Activated CD8-positive, alpha-beta T cell treated with anti-CD3 and anti-CD28 coated beads, Interleukin-2, amount 10 ng/mL, durations not matched to agents 7 days and 5 days (primary cell): ENCODE measurements at places on chromosomes 2 and 18.

GRCh38 chr2:90645-91312 lies 44.5 kb upstream of the FAM110C start:
- no peak for DNase-seq

- DNase-seq = no peak
Measured at GRCh38 chr18:38009320-38009719, 443.7 kb upstream of the CELF4 start.

DNA sequence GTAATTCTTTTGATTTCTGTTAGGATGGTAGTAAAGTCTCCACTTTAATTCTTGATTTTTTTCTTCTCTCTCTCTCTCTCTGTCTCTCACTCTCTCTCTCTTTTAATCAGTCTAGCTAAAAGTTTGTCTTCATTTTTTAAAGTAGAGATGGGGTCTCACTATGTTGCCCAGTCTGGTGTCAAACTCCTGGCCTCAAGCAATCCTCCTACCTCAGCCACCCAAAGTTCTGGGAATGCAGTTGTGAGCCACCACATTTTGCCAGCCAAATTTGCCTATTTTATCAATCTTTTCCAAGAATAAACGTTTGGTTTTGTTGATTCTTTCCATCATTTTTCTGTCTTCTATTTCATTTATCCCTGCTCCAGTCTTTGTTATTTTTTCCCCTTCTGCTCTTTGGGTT lies 23.9 kb upstream of the ACOXL start:
- DNase-seq = no peak

DNA sequence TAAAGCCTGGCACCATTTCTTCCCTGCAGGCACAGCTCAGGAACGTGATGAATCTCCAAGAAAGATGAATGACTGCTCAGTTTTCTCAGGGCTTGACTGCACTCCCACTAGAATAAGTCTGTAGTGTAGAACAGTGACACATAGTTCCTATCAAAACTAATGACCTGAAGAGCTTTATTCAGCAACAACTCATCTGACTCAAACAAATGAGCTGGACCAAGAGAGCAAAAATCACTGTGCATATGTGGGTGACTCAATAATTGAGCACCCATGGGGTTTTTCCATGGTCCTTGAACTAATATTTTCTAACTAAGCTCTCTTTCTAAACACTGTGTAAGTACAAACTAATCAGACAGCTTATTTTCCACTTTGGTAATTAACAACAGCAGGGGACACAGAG lies 61.1 kb upstream of the XDH start:
- DNase-seq = no peak

DNA sequence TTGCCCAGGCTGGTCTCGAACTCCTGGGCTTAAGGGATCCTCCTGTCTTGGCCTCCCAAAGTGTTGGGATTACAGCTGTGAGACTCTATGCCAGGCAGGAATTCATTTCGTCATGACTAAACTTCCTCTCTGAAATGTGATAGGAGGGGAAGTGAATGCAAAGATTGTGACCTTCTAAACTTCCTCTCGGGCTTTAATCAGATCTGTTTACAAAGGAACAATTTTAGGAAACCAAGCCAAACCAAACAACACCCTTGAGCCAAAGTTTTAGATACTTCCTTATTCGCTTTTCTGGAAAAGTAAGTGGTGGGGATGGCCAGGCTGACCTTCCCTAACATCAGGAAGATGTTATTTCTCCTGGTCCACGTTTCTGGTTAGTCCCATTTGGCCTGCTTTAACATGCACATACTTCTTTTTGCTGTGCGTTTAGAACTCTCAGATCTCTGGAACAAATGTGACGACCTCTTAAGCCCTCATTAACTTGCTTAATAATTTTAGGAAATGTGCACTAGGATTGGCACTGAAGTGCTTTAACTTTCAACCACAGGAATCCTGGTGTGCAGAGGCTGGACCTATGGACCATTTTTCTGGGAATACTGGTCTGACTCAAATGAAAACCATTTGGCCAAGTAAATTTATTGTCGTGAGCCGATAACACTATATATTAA lies 33.2 kb upstream of the YES1 start:
- DNase-seq = no peak

- no peak for DNase-seq
Measured at GRCh38 chr18:62812876-62813275, 97.5 kb downstream of the PHLPP1 start.

GRCh38 chr2:113698892-113699447 lies 57.5 kb downstream of the SLC35F5 start:
- no peak for DNase-seq

DNA sequence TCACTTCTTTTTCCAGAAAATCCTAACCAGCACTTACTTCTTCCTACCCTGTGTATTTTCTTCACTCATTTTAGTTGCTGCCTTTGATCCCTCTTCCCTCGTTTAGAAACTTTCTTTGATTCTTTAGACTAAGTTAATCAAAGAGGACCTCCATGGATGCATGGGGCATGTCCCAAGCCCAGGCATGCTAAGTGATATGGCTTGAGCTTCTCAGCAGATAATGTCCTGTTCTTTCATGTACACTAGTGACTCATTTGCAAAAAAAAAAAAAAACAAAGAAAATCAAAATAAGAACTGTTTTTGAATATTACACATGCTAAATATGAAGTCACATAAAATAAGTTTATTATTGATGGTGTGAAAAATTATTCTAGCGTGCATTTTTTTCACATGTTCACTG lies 800.9 kb downstream of the SATB2 start:
- DNase-seq = no peak

DNA sequence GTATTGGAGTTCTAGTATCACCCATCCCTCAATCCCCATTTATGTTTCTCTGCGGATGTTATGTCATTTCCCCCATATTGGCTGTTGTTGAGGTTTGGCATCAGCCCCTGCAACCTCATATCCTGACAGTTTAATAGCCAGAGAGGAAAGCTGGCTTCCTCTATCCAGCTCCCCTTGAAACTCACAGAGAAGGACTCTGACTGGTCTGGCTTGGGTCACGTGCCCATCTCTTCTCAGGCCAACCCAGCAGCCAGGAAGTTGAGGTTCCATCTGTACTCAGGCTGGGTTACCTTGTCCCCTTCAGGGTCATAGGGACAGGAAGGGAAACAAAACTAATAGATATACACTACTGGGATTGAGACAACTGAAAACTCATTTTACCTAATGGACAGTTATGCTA lies 148.0 kb upstream of the SLC14A2 start:
- DNase-seq = no peak

- no peak for DNase-seq
Measured at GRCh38 chr18:34494359-34494696, 215.8 kb upstream of the DTNA start.

GRCh38 chr2:223001797-223002175 lies 50.2 kb upstream of the KCNE4 start:
- no peak for DNase-seq

DNA sequence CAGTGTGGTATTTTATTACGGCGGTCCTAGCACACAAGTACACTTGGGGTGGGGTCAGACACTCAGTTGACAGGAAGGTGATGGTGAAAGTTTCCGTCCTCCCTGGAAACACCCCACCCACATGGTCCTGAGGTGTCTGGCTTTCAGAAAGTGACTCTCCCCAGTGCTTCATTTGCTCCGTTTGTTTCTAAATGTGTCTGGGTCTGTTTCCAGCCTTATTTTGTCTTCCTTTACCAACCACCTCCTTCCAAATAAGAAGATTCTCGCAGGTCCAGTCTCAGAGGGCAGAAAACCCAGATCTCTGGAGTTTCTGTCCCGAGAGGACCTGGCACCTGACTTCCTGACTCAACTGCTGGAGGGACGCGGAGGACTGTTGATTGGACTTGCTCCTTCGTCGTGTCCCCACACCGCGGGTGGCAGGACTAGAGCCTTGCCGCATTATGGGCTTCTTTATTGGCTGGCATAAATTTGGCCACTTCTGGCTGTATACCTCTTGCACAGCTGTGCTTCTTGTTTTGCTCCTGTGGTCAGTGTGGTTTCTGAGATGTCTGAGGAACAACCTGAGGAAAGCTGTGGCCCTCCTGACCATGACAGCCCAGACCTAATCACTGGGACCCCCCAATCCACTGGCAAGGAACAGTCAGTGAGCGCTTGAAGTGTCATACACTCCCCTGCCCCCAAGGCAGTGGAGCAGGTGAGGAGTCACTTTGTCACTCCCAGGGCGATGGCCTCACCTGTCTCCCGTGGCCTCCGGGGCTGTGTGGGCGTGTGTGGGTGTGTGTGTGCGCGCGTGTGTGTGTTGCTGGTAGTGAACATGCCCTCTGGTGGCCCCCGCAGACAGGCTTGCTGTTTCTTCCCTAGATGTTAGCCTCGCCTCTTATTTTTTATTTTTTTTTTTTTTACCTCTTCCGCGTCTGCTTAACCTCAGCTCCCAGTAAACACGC lies 45.6 kb downstream of the MEX3C start:
- peak; percentile 72 for DNase-seq

DNA sequence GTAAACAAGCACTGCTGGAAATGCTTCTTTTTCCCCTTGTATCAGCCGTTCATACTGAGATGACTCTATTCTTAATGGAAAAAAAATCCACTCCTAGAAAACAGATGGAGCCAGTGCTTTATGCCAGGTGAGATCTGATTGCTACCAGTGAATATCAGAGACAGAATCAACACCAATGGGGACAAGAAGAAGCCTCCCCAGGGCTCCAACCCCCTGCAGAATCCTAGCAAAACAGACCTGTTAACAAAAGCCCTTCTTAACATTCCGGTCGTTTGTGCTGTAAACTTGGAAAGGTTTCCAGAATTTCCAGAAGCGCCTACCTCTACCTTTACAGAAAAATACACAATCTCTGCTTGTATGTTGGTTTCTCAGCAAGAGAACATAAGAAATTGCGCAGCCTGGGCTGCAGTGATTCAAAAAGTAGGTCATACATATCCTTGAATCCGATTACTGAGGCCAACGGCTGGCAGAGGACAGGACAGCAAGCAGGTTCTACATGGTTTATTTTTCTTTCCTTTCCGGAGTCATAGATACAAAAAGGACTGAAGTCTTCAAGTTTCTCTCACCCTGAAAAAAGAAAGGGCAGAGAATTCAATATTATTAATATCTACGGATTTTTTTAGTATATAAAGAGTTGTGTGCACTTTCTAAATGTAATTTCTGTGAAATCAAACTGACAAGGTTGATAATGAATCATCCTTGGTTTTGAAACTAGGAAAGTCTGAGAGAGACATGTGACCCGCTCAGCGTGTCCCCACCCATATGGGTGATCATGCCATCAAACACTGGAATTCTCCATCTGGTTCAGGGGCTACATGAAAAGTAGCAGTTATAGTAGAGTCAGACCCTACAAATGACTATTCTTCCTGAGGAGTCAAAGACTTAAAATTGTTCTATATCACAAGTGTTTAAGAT lies 266.7 kb upstream of the MGAT5 start:
- no peak for DNase-seq

DNA sequence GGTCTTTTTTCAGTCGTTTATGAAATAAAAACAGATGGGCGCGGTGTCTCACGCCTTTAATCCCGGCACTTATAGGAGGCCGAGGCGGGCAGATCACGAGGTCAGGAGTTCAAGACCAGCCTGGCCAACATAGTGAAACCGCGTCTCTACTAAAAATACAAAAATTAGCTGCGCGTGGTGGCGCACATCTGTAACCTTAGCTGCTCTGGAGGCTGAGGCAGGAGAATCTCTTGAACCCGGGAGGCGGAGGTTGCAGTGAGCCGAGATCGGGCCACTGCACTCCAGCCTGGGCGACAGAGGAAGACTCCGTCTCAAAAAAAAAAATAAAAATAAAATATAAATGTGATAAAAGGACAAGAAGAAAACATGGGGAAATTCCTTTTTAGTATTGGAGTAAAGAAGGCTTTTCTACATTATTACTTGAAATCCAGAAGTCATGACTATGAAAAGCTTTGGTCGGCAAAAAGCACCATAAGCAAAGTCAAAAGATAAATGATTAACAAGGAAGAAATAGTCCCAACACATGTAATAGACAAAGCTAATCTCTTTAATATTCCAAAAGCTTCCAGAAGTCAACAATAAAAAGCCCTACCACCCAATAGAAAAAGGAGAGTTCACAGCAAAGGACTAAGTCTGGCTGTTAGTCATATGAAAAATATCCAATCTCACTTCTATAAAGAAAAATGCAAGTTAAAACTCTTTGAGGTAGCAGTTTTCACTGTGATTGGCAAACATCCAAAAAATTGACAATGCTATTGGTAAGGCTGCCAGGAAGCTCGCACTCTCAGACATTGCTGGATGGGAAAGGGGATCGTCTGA lies 1.4 kb upstream of the FAM168B start:
- no peak for DNase-seq

GRCh38 chr2:29810956-29811355 lies 110.4 kb downstream of the ALK start:
- DNase-seq = no peak

DNA sequence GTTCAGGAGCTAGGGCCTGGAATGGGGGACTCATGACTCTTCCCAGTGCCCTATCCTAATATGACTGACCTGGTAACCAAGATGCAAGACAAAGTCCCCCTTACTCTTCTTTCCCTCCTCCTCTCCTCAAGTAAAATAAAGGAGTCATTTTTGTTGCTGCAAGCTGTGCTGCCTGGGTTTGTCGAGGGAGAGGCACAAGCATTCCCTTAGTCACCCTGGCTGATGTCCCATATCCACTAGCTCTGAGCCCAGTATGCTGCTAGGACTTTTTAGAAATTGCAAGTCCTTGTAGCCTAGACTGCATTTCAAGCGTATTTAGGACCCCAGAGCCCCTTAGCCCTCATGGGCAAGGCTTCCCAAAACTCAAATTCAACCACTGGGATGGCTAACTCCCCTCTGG lies 338.5 kb upstream of the SETBP1 start:
- DNase-seq = no peak

DNA sequence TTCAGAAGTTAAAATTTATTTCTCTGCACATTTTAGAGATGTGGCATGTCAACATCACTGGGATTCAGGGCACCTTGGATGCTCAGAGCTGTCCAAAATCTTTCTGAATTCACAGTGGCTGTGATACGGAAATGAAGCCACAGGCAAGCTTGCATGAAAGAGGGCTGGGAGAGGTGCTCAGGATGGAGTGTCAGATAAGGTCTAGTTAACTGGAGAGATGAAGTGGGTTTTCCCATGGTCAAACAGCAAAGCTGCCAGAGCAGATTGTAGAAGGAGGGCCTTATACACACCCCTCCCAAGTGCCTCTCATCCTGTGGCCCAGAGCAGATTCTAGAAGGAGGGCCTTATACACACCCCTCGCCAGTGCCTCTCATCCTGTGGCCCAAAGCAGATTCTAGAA lies 286.8 kb upstream of the PXDN start:
- no peak for DNase-seq

DNA sequence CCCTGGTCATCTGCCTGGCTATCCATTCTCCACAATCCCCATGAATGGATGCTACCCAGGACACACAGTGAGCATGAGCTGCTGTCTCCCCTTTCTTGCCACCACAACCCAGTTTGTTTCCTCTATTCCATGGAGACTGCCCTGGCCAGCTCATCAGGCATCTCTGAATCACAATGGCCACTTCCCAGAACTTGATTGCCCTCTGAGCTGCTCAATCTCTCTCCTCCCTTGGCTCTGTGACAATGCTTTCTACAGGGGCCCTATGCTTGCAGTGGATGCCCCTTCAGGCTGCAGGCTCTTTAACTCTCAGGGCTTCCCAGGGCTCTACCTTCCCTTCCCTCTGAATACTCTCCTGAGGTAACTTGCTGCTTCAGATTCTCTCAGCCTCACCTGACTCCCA lies 14.4 kb upstream of the SLC4A5 start:
- no peak for DNase-seq
